ENCODE measurements at places on chromosomes 4 and X. TPM values are rescaled to one million over a fixed set of nuclear protein-coding genes. Genes with fewer than 3 reads are reported as not detected.

GRCh38 chr4:75289914-75290582 is 224.2 kb downstream of the RCHY1 start:
- DNase-seq: no peak
- H3K27me3 ChIP-seq: no peaks in the 10 kb centered on the region
- no peaks in the 10 kb centered on the region for H3K4me1 ChIP-seq
- no peak overlapping the region for H3K27ac ChIP-seq

DNA sequence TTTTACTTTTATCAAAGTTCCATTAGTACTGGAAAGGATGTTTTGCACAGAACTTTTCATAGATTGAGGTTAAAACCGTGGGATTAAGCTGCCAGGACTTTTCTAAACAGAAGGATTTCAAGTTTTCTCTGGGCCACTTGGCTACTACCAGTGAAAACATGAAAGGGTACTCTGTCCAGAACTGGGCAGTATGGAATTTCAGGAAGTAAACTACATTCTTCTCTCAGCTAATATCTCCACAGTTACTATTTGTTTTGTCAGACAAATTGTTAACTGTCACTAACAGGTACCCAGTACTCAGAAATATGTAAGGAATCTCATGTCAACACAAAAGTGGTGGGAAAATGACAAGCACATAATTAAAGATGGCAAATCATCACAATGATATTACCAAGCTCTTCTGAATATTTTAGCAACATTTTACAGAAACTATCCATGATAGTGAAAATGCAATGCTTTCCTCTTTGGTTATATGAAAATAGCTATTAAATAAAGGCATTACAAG is 454.4 kb downstream of the C4orf33 start:
- no peaks in the 10 kb centered on the region for H3K4me1 ChIP-seq
- H3K27me3 ChIP-seq: no peaks in the 10 kb centered on the region
- no peak for DNase-seq
- no peak overlapping the region for H3K4me3 ChIP-seq
- H3K36me3 ChIP-seq: no peaks in the 10 kb centered on the region

The TNIP3 gene
- total RNA-seq: not detected

The CT45A5 gene
- not detected for total RNA-seq

The CT45A10 gene
- total RNA-seq: not detected

The TCEAL6 gene
- not detected for total RNA-seq
